ENCODE measurements at places on chromosomes 16 and 17.

DNA sequence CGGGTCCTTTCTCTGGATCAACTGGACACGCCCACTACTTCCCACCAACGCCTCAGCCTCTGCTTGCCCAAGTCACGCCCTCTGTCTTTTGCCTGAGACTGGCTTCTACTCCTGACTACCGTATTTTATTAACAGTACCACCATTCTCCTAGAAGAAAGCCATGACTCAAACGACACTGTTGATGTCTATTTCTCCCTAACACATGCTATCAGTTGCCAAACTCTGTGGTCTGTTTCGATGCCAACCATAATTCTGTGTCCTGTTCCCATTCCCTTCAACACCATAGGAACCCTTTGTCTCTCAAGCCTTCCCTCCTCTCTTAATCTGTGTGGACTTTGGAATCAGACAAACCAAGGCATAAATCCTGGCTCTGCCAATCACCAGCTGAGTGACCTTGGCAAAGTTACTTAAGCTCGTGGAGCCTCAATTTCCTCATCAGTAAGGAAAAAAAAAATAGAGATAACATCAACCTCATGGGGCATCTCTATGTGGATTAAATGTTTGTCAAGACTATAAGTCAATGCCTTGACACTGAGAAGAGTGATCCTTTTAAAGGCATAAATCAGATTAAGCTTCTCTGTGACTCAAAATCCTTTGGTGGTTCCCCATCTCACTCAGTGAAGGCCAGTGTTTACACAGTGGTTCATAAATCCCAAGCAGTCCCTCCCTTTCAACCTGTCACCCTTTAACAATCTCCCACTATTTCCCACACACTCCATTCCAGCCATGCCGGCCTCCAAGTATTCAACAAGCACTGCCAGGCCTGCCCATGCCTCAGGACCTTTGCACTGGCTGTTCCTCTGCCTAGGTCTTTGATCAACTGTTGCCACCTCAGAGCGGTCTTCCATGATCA lies 45.6 kb downstream of the ERN1 start:
- DNase-seq = peak; percentile 22

DNA sequence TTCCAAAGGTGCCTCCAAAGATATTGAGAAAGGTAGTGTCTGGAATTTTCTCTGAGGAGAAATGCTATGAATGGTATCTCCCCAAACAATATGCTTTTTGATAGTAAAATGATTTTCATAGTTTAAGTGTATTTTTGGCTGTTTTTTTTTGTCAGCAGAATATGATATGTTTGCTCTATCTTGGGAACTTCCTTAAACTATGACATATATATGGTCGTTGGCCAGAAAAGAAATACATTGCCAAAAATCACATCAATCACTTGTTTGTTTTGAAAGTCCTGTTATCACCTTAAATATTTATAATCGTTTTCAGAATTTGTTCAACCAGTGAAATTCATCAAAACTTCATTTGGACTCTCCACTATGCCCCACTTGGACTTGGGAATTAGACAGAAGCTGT lies 816.9 kb downstream of the CDH11 start:
- no peak for DNase-seq

DNA sequence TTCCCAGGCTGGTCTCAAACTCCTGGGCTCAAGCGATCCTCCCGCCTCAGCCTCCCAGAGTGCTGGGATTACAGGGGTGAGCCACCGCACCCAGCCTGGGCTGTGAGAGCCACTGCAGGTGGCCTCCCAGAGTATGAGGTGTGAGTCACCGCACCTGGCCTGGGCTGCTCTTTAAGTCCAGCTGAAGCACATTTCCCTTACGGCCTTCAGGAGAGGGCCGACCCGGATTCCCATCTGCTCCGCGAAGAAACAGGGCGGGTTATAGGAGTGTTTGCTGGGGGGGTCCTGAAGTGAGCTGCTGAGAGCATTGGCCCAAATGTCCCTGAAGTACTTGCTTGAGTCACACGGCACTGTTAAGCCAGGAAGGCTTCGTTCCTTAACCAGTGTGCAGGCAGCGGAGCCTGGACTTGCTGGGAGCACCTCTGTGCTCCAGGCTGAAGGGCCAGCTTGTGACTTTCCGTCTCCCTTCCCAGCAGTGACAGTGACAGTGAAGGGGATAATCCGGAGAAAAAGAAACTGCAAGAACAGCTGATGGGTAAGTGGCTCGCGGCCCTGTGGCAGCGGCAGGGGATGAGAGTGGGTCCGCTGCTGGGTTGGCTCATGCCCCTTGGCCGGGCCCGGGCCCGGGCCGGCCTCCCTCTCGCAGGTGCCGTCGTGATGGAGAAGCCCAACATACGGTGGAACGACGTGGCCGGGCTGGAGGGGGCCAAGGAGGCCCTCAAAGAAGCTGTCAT lies 7.2 kb downstream of the VPS4A start:
- no peak for DNase-seq

DNA sequence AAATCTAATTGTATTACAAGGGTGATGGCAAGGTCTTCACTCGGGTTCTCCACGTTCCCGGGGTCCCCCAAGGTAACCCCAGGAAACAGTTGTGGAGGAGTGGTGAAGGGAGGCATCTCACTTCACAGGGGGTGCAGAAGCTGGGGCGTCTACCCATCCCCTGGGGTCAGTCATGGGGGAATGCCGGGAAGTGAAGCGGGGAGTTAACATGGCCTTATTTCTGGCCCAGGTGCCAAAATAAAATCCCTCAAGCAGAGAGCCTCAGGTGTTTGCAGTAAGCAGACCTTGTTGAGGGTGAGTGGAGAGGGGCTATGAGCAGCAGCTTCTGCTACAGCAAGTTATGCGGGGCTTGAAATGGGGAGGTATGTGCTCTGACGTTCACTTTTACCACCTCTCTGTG lies 9.0 kb upstream of the ATP2C2 start:
- no peak for DNase-seq

DNA sequence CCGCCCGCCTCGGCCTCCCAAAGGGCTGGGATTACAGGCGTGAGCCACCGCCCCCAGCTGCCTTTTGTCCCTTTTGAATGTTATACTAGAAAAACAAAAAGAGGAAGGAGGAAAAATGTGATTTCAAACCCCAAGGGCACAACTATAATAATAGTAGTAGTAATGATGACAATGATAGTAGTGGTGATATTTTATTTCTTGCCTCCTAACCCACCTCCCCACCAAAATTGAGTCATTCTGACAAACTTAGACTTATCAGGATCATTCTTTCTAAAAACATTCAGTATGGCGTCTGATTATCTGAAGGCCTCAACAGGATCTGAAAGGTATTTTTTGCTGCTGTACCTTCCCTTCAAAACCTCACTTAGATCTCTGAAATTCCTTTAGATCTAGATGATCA lies 13.6 kb downstream of the GPATCH8 start:
- DNase-seq = no peak

DNA sequence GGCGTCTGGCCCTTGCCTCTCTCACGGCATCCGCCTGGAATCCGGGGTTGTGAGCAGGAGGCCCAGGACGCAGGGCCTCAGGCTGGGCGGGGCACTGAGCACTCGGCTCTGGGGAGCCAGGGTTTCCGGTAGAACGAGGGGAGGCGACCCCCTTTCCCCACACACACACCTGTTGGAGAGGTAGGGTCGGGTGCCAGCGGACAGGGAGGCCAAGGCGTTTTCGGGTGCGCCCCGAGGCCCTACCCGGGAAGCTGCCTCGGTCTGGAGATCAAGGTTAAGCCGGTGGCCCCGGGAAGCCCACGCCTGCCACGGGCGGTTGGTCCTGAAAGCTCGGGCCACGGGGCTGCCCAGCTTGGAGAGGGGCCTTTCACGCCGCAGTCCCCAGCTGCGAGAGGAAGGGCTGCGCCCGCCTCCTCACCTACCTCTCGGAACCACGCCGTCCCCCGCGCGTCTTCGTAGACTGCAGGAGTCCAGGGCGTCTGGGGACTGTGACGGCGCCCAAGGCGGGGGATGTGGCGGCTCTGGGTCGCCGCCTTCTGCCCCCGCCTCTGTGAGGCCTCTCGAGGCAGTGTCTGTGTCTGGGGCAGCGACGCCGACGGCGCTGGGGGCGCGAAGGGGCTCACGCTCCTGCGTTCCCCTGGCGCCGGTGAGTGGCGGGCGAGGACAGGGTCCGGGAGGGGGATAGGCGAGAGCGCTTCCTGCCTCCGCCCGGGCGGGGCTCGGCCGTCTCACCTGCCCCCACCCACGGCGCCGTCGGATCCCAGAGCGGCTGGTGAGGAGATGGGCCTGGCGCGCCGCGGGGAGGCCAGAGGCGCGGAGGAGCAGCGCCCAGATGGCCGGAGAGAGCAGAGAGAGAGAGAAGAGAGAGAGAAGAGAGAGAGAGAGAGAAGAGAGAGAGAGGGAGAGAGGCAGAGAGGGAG lies 20.3 kb upstream of the HOXB9 start:
- no peak for DNase-seq

DNA sequence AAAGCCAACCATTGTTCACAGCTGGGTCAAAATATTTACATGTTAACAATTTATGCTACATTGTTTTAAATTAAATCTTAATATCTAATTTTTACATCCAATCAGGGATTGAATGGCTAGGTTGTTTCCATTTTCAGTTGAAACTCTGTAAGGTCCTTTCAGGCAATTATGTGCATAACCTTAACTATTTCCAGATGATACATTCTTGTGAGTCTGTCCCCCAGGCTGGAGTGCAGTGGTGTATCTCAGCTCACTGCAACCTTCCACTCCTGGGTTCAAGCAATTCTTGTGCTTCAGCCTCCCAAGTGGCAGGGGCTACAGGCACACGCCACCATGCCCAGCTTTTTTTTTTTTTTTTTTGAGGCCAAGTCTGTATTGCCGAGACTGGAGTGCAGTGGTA lies 10.4 kb downstream of the CDC42EP4 start:
- peak; percentile 53 for DNase-seq

- no peak for DNase-seq
Observed at GRCh38 chr16:66908762-66909559, 9.7 kb downstream of the CDH16 start.

GRCh38 chr17:18319604-18320256 lies 4.6 kb downstream of the SMCR8 start:
- DNase-seq = peak; percentile 48

DNA sequence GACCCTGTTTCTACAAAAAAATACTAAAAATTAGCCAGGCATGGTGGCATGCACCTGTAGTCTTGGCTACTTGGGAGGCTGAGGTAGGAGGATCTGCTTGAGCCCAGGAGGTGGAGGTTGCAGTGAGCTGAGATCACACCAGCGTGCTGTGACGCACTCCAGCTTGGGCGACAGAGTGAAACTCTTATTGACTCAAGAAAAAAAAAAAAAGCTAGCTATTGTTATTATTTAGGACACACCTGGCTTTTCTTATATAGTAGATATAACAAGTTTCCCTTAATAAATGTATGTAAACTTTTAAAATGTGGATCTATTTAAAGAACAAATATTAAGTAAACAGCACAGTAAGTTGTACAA lies 1.8 kb downstream of the RABEP2 start:
- DNase-seq = no peak

DNA sequence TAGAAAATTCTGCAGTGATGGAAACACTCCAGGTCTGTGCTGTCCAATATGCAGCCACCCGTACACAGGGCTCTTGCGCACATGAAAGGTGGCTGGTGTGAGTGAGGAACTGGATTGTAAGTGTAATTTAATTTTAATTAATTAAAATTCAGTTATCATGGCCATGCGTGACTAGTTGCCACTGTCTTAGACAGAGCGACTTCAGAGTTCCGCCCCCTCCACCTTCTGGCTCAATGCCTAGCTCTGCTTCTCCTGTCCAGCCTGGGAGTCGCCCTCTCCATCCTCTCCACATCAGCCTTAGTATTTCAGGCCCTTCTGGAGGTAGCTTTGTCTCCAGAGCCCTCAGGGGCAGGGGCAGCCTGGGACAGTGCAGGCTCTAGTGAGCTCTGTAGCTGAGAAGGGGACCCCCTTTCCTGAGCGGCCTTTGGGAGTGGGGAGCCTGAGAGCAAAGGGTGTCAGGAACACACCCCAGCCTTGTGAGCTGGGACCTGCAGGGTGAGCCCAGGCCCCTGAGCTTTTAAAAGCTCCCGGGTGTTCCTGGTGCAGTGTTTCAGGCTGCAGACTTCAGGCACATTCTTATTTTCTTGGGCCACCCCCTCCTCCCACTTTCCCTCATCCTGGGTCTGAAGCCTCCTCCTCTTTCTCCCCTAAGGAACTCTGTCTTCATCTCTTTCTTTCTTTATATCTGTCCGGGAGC lies 99.4 kb downstream of the IRF8 start:
- no peak for DNase-seq

- DNase-seq = no peak
Observed at GRCh38 chr16:24833352-24833751, 12.4 kb upstream of the SLC5A11 start.

DNA sequence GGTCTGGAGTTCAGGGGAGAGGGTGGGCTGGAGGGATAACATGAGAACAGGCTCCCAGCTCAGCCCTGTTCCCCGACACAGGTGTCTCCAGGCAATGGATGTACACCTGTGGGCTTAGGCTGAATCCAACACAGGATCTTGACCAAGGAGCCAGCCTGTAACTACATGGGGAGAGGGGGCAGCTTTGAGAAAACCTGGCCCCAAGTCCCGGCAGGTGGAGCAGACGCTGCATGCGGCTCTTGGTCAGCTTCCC lies 73.3 kb upstream of the TOB1 start:
- DNase-seq = no peak

DNA sequence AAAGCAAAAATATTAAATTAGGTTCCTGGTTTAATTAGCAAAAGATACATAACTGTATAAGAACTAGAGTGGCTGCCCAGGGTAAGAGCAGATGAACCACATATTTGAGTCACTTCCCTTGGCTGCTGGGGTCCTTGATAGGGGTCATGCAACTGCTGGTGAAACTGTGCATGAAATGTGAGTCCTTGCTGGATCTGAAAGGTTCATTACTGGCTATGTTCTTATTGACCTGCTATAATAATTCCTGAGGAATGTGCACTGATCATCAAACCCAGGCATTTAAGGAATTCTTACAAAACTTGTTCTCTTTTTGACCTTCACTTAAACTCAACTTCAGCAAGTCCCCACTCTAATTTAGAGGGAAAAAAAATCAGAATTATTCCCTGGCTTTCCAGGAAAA lies 183.4 kb downstream of the ZNF18 start:
- no peak for DNase-seq

GRCh38 chr17:67779098-67779672 lies 46.1 kb upstream of the BPTF start:
- DNase-seq = peak; percentile 35

GRCh38 chr16:53576210-53576609 lies 73.2 kb upstream of the AKTIP start:
- DNase-seq = no peak

GRCh38 chr17:7018331-7018964 lies 4.4 kb upstream of the BCL6B start:
- DNase-seq = no peak

DNA sequence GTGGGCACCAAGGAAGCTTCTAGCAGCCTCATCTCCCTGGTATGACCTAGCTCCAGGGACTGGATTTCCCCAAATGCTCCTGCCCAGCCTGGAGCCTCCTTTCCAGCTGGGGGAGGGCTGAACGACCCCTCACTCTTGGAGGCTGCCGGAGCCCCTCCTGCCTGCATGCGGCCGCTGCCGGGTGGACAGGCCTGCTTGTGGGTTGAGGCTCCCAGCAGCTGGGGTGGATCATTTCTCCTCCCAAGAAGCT lies 213.6 kb downstream of the SEC14L1 start:
- DNase-seq = no peak

DNA sequence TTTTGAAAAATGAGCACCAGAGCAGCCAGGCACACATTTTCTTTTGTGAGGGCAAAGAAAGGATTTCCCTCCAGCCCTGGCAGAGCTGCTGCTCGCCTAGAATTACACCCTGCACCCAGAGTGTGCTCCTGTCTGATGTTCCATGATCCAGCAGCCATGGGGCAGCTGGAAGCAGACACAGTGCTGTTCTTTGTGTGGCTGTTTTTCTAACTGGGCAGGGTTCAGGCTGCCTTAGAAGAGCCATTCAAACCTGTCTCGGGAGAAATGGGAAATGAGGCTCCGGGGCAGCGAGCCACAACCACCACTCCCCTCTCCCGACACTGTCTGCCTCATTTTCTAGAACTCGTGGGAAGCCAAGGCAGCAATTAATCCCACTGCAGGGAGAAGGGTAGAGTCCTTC lies 28.9 kb downstream of the LITAF start:
- DNase-seq = no peak

All from fibroblast of skin of right quadriceps (primary cell).